Stimulated activated CD4-positive, alpha-beta T cell treated with anti-CD3 and anti-CD28 coated beads, TNF-alpha, amount 100 ng/mL, for 48 hours (primary cell): ENCODE measurements at places on chromosomes 5 and 9.

DNA sequence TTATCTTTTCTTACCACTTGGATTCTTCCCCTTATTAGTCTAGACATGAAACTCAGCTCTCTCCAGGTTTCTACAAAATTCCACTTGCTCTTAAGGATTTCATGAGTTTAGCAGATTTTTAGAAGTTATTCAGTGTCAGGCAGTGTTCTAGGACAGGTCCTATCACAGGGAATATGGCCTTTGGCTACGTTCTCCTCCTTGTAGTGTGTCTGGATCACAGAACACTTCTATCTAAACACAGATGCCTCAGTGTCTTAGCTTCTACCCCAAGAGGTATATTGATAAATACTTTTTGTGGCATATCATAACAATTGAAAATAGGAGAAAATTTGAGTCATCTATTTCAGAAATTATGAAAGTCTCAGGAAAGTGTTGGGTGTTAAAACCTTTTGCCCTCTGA lies 15.6 kb downstream of the RAB3C start:
- DNase-seq, result no peak

GRCh38 chr9:36997414-36997813 lies 36.7 kb downstream of the PAX5 start:
- no peak for DNase-seq

DNA sequence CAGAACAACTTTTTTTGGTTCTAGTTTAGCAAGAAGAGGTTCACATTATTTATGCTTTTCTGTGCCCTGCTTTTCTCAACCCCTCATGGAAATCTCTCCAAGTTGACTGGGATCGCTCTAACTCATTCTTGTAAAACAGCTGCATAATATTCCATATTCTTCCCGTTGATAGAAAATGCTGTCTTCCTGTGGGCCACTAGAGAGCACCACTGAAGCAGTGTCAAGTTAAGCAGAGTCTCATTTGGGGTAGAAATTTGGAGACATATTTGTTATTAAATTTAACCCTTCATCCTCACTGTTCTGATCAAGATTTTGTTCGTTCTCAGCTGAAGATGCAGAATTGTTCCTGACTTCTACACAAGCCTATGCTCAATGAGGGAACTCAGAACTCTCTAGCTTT lies 140.1 kb downstream of the CEMIP2 start:
- no peak for DNase-seq

DNA sequence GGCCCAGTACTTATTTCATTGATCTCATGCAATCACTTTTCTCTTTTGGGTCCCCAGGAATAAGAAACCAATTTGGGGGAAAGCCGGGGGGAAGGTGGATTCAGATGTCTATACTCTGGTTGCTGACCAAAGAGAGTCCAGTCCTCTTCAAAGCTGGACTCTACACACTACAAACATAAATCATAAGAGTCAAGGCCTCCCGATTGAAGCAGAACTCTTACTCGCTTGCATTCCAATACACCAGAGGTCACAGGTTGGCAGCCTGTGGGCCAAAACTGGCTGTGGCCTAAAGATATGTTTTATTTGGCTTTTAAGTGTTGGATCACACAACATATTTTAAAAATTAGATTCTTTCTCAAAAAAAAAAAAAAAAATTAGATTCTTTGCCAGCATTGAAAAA lies 311.4 kb upstream of the MSX2 start:
- no peak for DNase-seq

GRCh38 chr9:129285382-129285781 lies 107.3 kb upstream of the IER5L start:
- no peak for DNase-seq

GRCh38 chr9:70488098-70488792 lies 73.8 kb upstream of the KLF9 start:
- no peak for DNase-seq

DNA sequence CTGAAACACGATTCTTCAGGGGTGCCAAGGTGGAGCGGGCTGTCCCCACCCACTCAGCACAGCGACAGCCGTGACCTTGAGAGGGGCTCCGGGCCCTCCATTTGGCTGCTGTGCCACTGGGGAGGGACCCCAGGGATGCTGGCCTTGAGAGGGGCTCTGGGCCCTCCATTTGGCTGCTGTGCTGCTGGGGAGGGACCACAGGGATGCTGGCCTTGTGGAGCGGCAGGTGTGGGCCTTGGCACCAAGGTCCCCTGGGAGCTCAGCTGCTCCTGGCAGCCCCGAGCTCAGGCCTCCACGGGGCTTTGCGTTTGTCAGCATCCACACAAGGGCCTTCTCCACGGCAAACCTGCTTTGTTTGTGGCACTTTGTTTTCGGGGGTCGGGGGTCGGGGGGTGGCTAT lies 137.6 kb upstream of the LPCAT1 start:
- no peak for DNase-seq

- no peak for DNase-seq
Measured at GRCh38 chr9:125494653-125494915, 212.4 kb downstream of the MAPKAP1 start.

GRCh38 chr5:58542709-58543108 lies 40.2 kb upstream of the RAB3C start:
- no peak for DNase-seq

DNA sequence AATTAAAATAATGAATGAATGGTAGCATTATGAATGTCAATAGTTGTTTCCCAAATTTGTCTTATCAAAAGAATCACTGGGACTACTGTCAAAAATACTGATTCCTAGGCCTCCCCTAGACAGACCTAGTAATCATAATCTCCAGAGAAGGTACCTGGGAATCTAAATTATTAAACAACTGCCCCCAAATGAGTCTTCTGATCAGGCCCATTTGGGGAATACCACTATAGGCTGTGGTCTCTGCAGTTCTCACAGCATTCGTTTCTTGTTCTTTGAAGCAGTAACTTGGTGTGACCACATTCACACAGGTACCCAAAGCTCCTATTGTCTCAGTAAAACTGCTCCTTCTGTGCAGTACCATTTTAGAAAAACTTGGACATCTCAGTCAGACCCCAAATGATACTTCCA lies 230.9 kb downstream of the PIK3R1 start:
- DNase-seq, result no peak

DNA sequence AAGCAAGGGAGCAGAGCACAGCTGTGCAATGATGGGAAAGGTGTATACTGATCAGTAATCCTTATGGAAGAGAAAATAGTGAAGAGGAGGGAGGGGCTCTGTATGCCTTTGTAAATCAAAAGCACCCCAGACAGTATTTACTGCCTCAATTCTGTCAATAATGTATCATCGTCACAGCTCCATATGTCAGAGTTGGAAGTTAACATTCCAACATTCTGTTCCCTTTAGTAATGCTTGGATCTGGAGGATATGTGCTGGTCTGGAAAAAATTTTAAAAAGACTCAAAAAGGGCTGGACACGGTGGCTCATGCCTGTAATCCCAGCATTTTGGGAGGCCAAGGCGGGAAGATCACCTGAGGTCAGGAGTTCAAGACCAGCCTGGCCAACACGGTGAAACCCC lies 310.4 kb downstream of the ACTL7B start:
- no peak for DNase-seq

GRCh38 chr5:166163996-166164610 lies 2127.3 kb upstream of the WWC1 start:
- DNase-seq, result no peak

- no peak for DNase-seq
Measured at GRCh38 chr5:137152616-137153015, 346.5 kb downstream of the SPOCK1 start.
